ENCODE measurements at places on chromosomes 11 and 22.
A peak's percentile ranks its signal among the peaks of the same experiment; 100 is the strongest.

DNA sequence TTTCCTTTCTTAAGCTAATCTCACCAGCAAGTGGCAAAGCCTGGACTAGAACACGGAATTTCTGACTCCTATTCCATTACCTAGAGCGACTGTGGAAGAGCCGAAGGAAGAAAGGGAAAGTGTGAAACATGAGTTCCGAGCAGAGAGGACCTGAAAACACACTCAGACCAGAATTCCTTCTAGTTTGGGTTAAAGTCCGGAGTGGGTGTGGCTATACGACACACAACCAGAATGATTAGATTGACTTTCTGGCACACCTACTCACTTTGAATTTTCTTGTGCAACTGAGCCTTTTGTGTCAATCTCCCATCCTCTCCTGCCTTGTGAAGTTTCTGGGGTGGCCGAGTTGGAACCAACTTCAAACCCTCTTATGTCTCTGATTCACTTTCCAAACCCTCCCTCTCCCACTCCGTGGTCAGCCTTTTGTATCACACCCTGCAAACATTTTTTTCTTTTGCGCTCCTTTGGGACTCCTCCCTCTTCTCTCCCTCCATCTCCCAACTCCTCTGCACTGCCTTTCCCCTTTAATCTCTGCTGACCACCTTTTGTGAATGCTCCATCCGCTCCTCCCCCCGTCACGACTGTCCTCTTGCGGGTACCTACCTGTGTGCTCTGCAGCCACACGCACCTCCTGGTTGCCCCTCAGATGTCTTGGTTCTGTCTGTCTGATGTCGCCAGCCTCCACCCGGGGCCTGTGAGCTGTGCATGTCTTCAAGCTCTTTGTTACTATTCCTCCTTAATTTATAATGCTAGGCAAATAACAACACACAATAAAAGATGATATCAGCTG, 86.3 kb upstream of the BLID start:
- no peak for DNase-seq

DNA sequence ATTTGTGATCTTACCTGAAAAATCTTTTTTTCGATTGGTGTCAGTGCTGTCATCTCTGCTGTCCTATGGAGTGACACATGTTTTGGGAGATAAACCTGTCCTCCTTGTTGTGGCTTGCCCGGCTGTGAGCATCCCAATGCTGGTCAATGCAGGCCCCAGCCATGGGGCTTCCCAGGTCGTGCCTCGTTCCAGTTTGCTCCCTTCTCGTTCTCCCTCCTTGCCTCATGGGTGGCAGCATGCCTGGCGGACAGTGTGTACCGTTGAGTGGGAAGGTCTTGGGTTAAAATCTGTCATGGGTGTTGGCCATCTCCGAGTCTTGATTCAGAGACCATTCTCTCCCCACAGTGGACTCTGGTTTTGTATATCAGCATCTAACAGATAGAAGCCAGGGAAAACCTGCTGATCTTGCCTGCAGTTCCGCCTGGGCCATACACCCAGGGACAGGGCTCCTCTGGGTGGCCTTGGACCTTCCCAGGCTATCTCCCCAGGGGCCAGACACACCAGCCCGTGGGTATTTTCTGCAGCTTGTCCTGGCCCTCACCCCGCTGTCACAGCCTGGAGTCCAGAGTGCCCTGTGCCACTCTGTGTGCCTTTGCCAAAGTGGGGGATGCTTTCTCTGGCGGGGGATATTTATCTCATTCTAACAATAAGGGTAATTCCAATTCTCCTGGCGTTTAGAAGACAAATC, 208.1 kb downstream of the TBC1D22A start:
- no peak for DNase-seq

GRCh38 chr11:94558468-94558867, 8.7 kb upstream of the PIWIL4 start:
- no peak for DNase-seq

DNA sequence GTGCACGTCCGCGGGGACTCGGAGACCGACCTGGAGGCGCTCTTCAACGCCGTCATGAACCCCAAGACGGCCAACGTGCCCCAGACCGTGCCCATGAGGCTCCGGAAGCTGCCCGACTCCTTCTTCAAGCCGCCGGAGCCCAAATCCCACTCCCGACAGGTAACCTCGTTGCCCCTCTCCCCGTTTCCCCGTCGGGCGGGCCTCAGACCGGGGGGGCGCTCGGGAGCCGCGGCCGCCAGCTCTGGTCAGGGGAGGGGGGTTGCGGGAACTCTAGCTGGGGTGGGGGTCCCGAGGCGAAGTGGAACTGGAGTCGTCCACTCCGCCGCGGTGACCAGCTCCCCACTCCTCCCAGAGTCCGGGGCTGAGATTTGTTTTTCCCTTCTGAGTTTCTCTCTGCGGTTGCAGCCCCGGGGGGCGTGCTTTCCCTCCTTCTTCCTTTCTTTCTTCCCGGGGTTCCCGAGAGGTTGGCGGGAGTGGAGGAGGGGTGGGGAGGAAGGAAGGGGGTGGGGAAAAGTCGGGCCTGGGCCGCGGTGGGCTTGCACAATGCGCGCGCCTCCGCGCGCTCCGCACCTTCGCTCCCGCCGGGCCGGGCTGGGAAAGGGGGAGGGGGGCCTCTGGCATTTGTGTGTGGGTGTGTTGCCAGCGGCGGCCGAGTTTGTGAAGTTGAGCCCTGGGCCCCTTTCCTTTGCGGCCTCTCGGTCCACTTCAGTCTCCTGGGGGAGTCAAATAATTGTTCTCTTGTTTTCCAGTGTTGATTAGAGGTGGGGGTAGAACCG, 952 bp downstream of the YAP1 start:
- DNase-seq: peak; percentile 11

DNA sequence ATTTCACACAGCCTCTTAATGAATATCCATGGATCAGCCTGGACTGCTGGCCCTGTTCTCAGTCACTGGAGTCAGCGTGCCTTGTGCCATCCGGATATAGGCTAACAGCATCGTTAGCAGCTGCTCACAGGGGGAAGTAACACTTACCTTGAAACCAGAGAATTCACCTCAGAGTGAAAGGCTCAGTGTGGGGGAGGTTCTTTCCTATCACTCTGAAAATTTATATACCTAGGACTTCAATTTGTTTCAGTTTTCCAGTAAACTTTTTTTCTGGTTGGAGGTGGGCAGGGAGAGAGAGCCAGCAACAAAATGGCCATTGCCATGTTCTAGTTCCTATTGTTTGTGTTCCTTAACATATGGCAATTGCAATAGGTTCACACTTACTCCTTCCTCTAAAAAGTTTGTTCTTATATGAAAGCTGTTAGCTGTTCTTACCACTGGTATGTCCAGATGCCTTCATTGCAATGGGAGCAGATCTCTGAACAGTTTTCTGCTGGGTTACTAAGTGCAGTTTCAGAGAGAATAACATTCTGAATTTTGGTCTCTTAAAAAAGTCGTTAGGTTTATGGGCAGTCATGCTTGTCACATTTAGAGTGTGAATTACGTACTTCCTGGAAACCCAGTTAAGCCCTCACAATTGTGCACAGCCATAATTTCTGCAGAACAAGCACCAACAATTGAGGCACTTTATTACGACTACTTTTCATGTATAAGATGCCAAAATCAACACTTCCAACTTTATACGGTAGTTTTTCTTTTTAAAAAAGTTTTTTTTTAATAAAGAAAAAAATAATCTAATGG, 247.6 kb downstream of the CADM1 start:
- no peak for DNase-seq

DNA sequence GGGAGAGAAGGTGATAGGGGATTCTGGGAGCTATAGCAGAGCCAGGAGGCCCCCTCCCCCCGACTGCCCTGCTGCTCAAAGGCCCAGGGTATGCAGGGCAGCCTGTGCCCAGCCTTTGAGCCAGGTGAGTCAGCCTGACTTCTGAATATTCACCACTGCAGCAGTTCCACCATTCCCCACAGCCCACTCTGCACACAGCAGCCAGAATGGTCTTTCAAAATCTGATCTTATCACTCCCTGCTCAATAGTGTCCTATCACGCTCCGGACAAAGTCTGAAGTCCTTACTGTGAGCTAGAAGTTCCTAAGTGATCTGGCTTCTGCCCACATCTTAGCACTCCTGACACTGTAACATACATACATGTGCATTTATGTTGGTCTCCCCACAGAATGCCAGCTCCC, 111.7 kb downstream of the BUD13 start:
- DNase-seq: no peak

GRCh38 chr22:21650280-21650679, 8.2 kb downstream of the SDF2L1 start:
- DNase-seq: no peak

GRCh38 chr11:45606514-45607281, 58.7 kb downstream of the CHST1 start:
- no peak for DNase-seq

DNA sequence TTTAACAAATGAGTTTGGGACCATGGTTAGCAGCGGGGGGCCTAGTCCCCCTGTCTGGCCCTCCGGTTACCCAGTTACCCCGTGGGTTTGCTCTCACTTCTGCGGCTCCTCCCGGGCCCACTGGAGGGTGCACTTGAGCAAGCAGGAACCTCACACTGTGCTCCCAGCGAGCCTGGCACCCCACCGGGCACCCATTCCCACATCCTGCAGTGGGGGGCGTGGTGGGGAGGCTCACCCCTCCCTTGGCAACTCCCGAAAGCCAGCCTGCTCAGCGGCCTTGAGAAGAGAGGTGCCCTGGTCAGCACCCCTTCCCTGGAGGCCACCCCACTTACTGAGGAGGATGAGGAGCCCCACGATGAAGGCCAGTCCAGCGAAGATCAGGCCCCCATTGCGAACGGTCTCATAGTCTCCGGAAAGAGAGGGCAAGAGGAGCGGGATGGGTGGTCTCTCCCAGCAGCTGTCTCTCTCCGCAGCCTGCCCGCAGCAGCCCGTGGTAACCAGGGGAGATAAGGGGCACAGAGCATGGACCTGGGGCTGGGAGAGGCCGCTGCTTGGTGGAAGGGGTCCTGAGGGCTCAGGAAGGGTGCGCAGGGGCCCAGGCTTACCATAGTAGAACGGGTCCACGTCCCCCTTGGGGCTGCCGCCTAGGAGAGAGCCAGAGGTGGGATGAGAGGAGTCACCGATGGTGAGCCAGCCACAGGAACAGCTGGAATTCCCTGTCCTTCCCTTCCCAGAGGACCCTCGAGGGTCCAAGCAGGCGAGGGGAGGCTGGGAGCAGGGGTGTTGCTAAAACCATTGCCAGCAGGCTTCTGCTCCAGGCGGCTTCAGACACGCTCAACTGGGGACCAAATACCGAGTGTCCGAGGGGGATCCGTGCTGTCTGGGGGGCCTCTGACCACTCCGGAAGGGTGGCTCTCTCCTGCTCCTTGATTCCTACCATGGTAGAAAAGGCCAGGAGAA, 2.2 kb downstream of the FXYD2 start:
- peak; percentile 40 for DNase-seq

DNA sequence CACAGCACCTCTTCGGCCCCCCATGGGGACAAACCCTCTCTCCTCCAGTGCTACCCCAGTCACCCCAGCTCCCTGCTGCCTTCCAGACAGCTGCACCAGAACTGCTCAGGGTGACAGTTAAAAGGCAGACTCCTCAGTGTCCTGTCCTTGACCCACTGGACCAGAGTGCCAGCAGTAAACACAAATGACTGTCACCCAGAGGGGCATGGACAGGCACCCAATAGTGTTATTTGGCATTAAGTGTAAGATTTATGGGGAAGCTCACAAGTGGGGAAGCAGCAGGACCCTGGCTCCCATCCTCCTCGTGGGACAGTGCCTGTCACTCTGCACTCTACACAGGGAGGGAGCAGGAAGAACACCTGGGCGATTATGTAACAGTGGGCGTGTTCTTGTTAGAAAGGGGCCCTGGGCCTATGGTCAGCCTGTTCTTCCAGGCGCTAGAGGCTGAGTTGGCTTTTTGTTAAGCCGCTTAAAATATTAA, 5.0 kb downstream of the RPS19BP1 start:
- DNase-seq: no peak

DNA sequence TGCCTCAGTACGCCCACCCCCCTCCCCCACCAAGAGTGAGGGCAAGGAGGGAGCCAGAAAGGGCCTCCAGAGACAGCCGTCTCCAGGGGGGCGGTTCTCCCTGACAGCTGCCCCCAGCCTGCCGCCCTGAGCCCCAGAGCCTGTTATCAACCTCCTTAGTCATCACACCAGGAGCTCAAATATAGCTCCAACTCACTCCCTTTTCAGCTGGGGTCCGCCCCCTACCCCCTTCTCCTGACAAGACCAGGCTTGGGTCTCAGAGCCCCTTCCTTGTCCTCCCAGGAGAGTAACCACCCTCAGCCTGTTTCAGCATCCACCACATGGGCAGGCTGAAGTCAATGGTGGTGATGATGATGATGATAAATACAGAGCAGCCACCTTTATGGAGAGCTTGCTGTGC, 2.5 kb upstream of the INPP5J start:
- DNase-seq: no peak

GRCh38 chr22:42399315-42400271, 32.6 kb downstream of the NFAM1 start:
- DNase-seq: peak; percentile 19

DNA sequence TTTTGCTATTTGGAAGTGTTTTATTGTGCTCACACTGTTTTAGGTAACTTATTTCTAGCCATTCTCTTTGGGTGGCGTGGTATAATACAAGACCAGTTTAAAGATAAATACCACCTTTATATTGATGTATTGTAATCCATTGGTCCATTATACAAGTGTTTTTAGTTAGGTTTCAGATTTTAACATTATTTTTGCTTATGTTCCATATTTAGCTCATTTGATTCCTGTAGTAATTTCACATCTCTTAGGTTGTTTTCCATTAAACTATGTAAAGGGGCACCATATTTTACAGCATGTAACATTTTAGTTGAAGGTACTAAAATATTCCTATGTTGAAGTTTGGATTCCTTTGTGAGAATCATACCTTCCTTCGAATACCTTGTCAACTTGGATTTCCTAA, 20.1 kb downstream of the EED start:
- no peak for DNase-seq
